ENCODE measurements at places on chromosomes 6 and 20.

DNA sequence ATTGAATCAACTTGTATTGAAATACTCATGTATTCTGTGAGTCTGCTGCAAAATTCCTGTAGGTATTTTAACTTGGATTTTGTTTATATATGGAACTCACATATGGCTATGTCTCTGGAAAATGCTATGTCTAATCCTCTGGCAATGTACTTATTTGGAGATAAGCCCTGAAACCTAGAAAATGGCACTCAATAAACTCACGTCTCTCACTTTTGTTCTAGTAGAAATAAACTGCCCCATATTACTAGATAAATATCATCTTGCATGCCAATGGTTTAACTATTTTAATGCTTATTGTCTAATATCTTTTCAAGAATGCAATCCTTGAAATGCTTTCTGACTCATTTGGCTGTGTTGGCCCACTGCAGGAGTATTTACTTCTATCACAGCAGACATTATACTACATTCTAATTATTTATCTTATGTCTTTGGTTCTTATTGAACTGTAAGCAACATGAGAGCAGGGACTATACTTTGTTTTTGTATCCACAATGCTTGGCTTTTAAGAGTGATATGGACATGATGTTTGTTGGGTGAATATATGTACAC lies 292.2 kb upstream of the RSPO3 start:
- DNase-seq = no peak

DNA sequence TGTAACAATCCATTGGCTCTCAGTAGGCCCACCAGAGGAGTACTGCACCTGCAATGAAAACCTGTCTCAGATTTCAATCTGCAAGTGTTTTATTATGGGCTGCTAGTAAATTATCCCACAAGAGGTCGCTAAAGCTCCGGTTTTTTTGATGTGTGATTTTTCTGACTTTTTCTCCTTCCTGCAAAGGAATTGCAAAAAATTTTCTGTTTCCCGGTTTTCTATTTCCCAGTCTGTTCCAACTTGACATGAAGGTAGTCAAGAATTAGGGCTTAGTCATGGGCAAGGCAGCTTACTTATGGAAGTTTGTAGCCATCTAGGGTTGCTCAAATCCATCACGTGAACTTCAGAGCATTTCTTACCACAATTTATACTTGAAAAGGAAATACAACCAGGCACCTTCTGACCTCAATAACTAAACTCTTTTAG lies 38.5 kb upstream of the AHI1 start:
- DNase-seq = no peak

- DNase-seq = no peak
Measured at GRCh38 chr6:26019261-26019830, 56.7 kb downstream of the TRIM38 start.

DNA sequence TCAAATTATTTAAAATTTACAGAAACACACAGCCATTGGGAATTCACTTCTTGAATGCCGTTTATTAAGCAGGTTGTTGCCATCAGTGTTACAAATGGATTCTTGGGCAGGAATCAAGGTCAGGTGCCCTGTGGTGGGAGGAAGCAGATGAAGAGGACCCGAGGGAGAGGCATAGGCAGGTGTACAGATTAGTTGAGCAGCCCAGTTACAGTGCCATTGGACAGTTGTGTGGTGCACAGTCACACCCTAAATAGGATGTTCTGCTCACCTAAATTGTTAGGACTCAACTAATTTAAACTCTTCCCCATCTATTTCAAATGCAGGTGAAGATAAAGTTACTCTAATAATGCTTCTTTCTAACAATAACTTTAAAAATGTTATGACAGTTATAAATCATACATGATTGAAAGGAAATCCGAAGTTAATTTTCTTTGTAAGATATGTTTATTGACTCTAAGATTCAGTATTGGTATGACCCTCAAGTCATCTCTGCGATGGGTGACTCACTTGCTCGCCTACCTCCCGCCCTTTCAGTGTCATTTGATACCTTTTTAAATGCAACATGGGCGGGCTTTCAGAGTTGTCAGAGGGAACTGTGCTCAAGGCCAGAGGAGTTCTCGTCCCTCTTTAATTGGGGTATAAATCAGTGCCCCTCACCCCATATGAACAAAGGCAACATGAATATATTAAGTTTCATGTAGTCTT lies 35.1 kb downstream of the DSE start:
- DNase-seq = no peak

DNA sequence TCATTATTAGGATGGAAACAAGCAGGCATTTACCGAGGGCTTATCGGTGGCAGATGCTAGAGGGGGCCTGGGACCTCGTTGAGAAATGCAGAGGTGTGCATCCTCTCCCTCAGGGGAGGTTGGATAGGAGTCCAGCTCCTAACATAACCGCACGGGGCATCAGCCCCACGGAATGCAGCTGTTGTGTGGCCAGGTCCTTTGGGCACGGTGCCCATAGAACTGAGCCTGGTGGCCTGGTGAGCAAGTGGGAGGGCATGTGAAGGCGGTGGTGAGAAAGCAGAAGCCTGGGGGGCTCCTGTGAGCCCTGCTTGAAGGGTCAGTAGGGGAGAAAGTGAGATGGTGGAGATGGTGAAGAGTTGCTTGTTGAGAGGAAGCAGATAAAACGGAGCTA lies 143.7 kb downstream of the CDH26 start:
- no peak for DNase-seq

GRCh38 chr20:33630507-33630906 lies 31.6 kb upstream of the C20orf144 start:
- DNase-seq = no peak

DNA sequence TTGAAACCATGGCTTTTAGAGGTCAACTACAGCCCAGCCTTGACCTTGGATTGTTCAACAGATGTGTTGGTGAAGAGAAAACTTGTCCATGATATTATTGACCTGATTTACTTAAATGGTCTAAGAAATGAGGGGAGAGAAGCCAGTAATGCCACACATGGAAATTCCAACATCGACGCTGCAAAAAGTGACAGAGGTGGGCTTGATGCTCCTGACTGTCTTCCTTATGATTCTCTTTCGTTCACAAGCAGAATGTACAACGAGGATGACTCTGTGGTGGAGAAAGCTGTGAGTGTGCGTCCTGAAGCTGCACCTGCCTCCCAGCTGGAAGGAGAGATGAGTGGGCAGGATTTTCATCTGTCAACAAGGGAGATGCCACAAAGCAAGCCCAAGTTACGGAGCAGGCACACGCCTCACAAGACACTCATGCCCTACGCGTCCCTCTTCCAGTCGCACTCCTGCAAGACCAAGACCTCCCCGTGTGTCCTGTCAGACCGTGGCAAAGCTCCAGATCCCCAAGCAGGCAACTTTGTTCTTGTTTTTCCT lies 16.2 kb downstream of the TTLL2 start:
- DNase-seq = peak; percentile 53

GRCh38 chr20:41300383-41300782 lies 17.1 kb downstream of the ZHX3 start:
- peak; percentile 54 for DNase-seq

Measured in NCI-H187 treated with DMSO at 0.1 percent for 48 hours (cell line).